ENCODE measurements at places on chromosomes 6 and 20.

DNA sequence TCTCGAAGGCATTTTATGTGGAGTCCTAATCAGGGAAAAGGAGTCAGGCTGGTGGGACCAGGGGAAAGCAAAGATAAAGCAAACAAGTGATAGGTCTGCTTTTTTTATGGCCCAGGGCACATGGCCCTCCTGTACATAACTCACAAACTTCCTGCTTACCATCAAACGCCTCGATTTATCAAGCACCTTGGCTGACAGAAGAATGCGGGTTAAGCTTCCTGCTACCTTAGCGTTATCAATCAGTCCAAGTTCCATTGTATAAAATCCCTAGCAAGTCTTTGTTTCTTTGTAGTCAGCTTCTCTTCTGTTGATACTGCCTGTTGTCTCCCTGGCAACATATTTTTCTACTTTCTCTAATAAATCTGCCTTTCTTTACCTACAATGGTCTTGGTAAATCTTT, 4.1 kb upstream of the TRIM27 start:
- no peak for DNase-seq

DNA sequence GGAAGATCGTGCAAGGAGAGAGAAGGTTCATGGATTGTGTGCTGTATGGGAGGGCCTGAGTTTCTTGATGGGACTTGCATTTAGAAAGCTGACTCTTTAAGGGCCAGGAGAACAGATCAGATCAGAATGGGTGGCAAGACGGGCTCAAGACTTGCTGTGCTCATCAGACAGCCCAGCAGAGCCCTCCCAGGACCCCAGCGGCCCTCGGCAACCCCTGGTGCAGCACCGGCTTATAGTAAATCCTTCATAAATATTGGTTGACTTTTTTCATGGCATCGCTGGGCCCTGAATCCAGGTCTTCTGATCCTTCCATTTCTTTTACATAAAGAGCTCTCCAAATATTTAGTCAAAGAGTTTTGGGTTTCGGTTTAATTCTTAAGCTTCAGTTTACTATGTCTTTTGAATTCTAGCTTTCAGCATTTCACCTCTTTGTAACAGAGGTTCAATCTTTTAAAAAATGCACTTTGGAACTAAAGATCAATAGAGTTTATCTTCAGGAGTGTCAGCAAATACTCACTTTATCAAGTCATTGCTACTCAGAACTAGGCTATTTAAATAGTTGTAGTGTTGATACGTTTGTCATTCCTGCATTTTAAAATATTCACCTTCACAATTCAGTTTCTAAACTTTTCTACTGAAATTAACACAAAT, 205.6 kb downstream of the ZDHHC14 start:
- no peak for DNase-seq

GRCh38 chr20:3340443-3340842, 67.0 kb downstream of the DNAAF9 start:
- no peak for DNase-seq

DNA sequence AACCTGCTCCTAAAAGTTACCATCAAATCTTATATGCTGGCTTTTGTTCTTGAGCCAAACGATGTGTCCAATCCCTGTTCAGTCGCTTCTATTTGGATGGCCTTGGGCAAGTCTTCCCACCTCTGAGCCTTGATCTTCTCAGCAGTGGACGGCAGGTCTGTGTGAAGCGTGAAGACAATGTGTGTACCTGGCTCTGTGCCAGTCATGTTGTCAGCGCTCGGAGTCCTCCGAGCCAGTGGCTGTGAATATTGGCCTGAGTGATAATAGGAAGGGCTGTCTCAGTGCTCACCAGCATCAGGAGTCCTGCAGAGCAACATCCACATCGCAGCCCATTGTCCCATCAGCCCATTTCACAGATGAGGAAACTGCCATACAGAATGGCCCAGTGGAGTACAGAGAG, 219.0 kb downstream of the CDC5L start:
- DNase-seq: no peak

GRCh38 chr6:25524542-25524941, 127.5 kb upstream of the SCGN start:
- no peak for DNase-seq

DNA sequence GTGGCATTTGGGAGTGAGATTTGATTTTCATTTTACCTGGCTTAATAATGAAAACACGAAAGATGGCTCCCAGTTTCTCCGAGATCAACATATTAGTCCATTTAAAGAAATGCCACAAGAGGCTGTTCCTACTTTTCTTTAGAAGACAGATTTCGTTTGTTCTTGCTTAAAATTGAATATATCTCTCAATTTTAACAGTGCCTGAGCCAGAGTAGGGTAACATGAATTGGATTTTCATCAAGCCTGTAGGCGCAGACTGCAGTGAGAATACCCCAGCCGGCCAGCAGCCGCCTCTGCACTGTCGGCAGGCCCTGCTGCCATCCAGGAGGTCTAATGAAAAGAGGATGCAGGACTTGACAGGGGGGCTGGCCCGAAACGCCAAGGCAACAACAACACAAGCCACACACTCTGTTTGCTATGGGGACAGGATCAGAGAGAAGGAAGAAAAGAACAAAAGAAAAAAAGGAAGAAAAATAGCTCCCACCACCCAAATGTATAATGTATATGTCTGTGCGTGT, 72.5 kb downstream of the PPP1R3G start:
- no peak for DNase-seq

DNA sequence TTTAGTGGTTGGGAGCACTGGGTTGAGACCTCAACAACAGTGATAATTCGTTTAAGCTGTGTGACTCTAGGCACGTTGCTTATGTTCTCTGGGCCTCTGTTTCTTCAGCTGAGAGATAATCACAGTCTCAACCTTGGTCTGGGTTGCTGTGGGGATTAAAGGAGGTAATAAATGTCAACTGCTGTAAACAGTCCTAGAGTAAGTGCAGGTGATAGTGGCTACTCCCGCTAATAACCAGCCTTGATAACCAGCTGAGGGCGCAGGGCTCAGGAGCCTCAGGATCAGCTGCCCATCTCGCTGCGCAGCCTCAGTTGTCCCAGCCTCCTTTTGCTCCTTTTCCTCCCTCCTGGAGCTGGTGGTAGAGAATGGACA, 58.0 kb downstream of the JARID2 start:
- DNase-seq: no peak

GRCh38 chr6:63803371-63803770, 167.8 kb downstream of the PHF3 start:
- no peak for DNase-seq

- DNase-seq: no peak
Observed at GRCh38 chr20:11445161-11445560, 472.5 kb upstream of the BTBD3 start.

- no peak for DNase-seq
Observed at GRCh38 chr6:168507297-168507696, 66.3 kb downstream of the SMOC2 start.

- DNase-seq: no peak
Observed at GRCh38 chr20:16929756-16930155, 181.6 kb downstream of the OTOR start.

GRCh38 chr6:74161380-74161779, 465.4 kb downstream of the CD109 start:
- no peak for DNase-seq

DNA sequence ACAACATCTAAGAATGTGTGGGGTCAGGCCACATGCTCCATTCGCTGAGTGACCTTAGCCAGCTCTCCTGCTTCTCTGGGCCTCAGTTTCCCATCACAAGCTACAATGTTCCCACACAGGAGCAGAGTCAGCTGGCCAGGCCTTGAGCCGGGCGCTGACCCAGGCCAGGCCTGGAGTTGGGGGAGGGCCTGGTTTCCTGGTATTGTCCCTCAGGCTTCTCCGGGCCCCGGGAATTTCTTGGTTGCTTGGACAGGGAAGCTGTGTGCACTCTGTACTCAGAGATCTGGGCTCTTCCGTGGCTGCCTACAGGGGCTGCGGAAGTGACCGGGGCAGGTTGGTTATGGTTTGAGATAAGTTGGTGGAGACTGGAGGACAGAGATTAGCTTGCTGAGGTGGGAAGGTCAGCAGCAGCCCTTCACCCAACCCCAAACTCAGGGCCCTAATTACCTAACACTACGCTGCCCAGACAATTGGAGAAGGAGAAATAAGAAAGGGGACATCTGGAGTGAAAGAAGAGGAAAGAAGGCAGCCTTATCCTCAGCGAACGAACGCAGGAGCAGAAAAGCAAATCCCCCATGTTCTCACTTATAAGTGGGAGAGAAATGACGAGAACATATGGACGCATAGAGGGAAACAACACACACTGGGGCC, 6.2 kb downstream of the TGM2 start:
- DNase-seq: no peak

DNA sequence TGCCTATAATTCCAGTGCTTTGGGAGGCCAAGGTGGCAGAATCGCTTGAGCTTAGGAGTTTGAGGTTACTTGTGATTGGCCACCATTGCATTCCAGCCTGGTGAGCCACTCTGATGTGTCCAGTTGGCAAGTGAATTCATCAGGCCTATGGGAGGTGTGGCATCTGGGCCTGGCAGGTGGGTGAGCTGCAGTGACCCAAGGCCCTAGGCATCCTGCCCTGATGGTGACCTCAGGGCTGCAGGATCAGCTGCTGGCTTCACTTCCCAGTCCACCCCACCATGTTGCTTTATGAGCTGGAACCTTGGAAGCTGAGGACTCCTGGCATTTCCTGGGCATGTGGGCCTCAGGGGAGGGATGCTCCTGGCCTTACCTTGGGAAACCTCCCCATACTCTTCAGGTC, 20.5 kb downstream of the RSPH9 start:
- no peak for DNase-seq

- no peak for DNase-seq
Observed at GRCh38 chr6:28425944-28426541, 17.2 kb downstream of the ZSCAN23 start.

- DNase-seq: no peak
Observed at GRCh38 chr6:140012150-140012549, 637.7 kb upstream of the CITED2 start.

DNA sequence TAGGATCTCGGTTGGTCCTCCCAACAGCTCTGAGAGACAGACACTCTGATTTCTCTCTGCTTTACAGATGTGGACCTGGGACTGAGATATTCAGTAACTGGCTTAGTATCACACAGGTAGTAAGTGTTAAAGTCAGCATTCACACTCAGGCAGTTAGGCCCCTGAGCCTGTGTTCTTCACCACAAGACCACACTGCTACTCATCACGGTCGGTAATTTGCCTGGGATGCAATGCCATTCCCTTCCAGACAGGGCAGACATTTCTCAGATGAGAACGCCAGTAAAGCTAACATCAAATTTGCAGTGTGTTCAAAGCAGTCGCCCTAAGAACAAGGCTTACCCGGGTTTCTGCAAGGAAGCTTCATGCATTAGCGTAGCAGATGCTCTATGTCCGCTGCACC, 39.8 kb upstream of the HIVEP1 start:
- no peak for DNase-seq

All from activated T-helper 1 cell treated with anti-CD3 and anti-CD28 coated beads, Interleukin-12 subunit alpha, Interleukin-12 subunit beta, Interleukin-2, Interleukin-4 antibody, amounts not matched to agents 30 ng/mL and 10 ng/mL and 1 ng/mL, durations not matched to agents 14 hours and 24 hours and 36 hours (primary cell).